IPS DF 6.9 (cell line): ENCODE measurements at places on chromosomes 16 and 17.
A peak's percentile ranks its signal among the peaks of the same experiment; 100 is the strongest.

GRCh38 chr17:81191116-81191515 lies 25.1 kb upstream of the AATK start:
- DNase-seq = no peak

DNA sequence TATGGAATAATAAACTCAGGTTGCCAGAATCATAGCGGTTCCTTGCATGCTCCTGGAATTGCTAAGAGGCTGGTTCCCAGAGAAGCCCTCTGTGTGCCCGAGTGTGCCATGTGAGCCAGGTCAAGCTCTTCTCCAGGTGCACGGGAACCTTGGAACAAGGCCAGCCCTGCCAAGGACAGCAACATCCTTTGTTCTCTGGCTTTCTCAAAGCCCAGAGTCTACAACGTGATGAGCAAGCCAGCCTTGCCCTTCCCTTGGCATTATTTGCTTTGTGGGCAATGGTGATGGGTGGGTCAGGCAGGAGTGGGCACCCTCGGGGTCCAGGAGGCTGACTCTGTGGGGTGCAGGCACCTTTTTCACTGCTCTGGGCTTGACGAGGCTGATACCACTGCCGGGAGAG lies 14.2 kb upstream of the SEC14L1 start:
- no peak for DNase-seq

GRCh38 chr17:7486181-7486580 lies 2.0 kb downstream of the POLR2A start:
- DNase-seq = no peak

DNA sequence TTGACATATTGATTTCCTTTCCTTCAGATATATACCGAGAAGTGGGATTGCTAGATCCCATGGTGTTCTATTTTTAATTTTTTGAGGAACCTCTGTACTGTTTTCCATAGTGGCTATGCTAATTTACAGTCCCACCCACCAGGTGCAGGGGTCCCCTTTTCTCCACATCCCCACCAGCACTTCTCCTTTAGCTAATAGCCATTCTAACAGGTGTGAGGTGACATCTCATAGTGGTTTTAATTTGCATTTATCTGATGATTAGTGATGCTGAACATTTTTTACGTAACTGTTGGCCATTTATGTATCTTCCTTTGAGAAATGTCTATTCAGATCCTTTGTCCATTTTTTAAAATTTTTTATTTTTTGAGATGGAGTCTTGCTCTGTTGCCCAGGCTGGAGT lies 93.9 kb downstream of the SDR42E1 start:
- DNase-seq = no peak

DNA sequence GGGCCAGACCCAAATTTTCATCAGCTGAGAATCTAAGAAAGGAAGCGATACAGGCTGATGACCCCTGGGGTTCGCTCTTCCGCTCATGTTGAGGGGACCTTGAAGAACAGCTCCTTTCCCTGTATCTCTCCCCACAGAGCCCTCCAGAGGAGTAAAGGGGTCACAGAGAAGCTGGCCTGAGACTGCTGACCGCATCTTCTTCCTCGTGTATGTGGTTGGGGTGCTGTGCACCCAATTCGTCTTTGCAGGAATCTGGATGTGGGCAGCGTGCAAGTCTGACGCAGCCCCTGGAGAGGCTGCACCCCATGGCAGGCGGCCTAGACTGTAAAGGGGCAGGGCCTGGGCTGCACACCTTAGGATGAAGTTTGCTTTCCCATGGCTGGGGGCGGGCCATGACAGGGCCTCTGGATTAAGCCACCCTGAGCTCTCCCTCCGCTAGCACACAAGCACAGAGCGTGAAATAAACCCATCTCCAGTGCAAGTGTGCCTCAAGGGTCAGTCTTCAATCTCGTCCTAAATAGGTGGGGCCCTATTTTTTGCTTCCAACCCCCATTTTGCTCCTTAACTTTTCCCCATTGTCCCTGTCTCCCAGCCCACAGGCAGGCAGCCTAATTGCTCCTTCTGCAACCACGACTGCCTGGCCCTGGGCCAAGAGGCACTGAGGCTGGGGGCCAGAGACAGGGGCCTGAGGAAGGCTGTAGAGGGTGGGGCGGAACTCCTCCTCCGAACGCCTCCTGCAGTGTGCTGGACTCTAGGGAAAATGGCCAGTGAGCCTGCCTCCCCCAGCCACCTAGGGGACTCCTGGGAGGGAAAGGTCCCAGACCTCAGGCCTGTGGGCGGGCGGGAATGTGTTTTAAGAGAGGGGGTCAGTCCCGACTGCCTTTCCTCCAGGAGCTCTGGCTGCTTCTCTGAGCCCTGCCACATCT lies 3.6 kb downstream of the ZACN start:
- no peak for DNase-seq

GRCh38 chr17:1039511-1040215 lies 42.7 kb downstream of the TIMM22 start:
- no peak for DNase-seq

GRCh38 chr17:46785696-46786095 lies 32.8 kb downstream of the WNT3 start:
- DNase-seq = no peak

GRCh38 chr17:9021158-9021991 lies at the start of gene NTN1:
Gene NTN1, plus strand, starts transcription at chr17:9021510. Its CDS starts 864 bp downstream, at chr17:9022374.
- no peak for DNase-seq

DNA sequence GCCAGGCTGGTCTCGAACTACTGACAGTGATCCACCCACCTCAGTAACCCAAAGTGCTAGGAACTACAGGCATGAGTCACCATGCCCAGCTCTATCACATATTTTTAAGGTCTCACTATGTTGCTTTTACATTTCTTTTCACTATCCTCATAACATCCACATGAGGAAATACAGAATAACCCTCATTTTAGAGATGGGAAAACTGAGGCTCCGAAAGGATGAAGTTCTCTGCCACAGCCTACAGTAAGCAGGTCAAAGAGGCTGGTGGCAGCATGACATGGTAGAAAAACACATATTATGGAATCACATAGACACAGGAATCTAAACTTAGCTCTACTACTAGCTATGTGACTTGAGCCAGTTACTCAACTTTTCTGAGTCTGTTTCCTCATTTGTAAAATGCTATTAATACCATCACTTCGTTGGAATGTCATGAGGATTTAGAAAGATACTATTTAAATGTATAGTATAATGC lies 32.2 kb downstream of the APPBP2 start:
- DNase-seq = no peak

DNA sequence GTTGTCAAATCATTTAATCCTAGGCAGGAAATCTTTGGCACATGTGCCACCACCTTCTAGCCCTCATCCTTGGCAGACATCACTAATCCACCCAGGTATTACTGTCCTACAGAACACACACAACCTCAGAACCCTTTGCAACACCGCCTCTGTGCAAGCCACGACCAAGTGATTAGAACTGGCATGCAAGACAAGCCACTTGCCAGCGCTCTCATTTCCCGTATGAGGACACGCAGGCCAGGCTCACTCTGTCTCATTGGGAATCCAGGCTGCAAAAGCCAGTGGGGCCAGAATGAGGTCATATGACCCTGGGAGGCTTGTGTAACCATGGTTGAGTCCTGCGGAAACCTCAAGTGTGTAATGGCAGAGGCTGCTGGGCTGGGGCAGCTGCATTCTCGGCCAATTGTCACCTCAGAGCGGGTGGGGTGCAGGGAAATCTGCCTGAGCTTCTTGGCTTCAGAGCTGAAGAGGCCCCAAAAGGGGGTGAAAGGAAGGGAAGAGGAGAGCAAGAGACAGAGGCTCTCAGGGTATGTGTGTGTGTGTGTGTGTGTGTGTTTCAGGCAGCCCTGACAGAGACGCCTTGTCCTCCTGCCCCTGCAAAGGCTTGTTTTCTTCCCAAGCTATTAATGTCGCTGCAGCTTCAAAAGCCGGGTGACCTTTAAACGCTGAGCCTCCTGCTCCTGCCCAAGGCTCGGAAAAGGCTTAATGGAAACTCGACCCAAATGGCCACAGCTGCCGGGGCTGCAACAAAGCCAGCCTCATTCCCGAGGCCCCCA lies 43.2 kb upstream of the MRPS23 start:
- DNase-seq = no peak

DNA sequence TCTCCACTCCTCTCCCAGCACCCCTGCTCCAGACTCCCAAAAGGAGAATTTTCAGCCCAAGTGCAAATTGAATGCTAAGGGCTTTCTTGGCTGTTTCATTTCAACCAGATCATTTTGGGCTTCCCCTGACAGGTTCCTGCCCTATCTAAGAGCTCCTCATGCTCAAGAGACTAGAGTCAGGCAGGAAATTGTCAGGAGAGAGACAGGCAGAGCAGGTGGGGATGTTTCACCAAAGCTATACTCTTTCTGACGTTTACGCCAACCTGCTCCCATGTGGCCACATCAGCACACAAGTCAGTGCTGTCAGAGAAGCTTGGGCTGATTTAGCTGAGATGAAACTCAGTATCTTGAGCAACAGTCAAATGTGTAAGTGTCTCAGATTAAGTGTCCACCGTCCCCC lies 31.4 kb downstream of the HIC1 start:
- no peak for DNase-seq

DNA sequence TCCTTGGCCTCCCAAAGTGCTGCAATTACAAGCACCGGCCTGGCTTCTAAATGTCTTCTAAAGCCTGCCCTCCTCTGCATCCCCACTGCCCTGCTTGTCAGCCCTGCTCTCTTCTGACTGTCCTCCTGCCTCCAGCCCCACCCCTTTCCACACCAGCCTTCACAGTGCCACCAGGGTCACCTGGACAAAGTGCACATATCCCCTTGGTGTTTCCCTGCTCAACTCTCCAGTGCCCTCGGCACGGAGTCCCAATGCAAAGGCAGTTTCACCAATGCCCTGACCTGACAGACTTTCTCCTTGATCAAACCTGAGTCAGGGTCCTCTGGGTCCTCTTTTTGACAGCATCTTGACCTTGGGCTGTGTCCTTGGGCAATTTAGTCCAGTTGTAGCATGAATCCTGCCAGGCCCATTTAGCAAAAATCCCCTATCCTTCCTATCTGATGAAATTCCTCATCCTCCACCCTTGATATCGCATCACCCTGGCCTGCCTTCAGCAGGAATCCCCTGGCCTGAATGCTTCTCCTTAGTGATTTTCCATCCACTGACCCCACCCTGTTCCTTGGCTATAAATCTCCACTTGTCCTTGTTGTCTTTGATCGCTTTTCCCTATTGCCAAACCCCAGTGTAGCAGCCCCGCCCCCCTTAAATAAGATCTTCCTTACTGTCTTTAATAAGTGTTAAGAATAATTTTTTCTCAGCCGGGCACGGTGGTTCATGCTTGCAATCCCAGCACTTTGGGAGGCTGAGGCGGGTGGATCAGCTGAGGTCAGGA lies 42.7 kb upstream of the ETV4 start:
- no peak for DNase-seq

GRCh38 chr17:44065668-44066203 lies 735 bp downstream of the LSM12 start:
- DNase-seq = no peak

- no peak for DNase-seq
These were observed 9.9 kb downstream of the TLE7 start for GRCh38 chr16:71431991-71432390.

DNA sequence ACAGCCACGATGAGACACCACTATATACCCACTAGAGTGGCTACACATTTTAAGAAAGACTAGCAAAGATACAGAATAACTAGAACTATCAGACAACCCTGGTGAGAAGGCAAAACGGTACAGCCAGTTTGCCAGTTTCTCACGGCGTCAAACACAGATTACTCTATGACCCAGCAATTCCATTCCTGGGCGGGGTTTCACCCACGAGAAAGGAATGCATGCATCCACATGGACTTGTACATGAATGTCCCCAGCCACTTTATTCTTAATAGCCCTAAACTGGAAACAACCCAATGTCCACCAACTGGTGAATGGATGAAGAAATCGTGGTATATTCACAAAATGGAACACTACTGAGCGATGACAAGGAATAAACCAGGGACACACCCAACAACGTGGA lies 74.5 kb downstream of the MYH10 start:
- DNase-seq = no peak

- no peak for DNase-seq
These were observed 661 bp downstream of the TEX2 start for GRCh38 chr17:64262198-64262999.

GRCh38 chr17:78329263-78330059 lies 30.4 kb downstream of the SOCS3 start:
- no peak for DNase-seq

GRCh38 chr17:27986805-27987684 lies 55.4 kb upstream of the NLK start:
- no peak for DNase-seq

- DNase-seq = no peak
These were observed 2.5 kb upstream of the STARD3 start for GRCh38 chr17:39634384-39634871.

GRCh38 chr16:67993207-67994039 lies 5.9 kb downstream of the DPEP2 start:
- DNase-seq = no peak

GRCh38 chr17:30318155-30318554 lies 15.7 kb downstream of the TMIGD1 start:
- no peak for DNase-seq

DNA sequence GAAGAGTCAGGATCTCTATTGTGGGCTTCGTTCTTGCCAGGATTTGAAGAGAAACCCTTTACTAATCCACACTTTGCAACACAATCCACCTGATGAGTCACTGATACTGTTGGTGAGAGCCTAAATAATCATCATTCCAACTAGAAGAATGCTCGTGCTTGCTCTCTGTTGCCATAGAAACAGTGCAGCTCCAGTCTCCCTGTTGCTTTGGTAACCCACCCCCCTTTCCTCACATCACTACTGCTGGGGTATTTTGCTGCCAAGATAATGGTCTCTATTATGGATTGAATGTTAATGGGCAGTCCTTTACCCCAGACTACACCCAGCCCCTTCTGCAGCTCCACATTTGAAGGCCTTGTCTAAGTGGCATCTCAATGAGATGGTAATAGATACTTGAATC lies 190.4 kb downstream of the ABCC12 start:
- DNase-seq = peak; percentile 31

- DNase-seq = no peak
These were observed 755.4 kb downstream of the KCNJ2 start for GRCh38 chr17:70924776-70925175.

DNA sequence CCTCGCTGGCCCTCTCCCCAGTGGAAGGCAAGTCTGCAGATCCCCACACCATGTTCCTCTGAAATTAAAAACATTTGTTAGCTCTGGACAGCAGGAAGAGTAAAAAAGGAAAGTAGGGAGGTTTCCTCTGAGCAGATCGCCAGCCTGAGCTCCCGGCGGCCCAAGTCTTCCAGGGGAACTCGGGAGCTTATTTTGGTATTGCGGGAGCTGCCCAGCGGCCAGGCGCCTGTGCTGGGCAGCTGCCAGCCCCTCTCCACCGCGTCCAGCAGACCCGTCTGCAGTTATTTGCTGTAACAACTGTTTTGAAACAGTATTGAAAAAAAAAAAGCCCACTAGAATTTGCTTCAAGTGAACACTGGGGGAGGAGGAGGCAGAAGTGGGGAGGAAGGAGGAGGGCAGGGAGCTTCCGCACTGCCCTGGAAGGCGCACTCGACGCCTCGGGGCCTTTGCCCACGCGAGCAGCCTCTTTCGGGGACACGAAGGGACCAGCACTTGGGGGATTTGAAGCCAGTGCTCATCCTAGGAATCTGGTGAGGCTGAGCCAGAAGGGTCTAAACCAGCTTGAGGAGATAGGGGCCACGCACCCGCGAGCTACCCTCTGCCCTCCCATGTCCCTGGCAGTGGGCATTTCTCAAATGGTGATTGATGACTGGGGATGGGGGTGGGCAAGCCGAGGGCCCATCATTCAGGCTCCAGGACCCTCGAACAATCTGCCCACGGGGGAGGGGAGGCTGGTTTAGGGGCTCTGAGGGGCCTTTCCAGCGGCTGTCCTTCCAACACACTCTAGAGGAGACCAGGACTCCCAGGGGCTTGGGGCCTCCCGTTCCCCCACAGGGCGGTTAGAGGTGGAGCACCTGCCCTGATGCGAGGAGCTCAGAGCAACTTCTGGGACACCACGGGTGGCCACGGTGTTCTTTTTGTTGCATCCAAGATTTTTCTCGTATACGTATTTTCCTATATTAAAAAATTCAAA lies 3.0 kb upstream of the BAHCC1 start:
- DNase-seq = no peak
